ENCODE measurements at places on chromosomes 6 and 20.

DNA sequence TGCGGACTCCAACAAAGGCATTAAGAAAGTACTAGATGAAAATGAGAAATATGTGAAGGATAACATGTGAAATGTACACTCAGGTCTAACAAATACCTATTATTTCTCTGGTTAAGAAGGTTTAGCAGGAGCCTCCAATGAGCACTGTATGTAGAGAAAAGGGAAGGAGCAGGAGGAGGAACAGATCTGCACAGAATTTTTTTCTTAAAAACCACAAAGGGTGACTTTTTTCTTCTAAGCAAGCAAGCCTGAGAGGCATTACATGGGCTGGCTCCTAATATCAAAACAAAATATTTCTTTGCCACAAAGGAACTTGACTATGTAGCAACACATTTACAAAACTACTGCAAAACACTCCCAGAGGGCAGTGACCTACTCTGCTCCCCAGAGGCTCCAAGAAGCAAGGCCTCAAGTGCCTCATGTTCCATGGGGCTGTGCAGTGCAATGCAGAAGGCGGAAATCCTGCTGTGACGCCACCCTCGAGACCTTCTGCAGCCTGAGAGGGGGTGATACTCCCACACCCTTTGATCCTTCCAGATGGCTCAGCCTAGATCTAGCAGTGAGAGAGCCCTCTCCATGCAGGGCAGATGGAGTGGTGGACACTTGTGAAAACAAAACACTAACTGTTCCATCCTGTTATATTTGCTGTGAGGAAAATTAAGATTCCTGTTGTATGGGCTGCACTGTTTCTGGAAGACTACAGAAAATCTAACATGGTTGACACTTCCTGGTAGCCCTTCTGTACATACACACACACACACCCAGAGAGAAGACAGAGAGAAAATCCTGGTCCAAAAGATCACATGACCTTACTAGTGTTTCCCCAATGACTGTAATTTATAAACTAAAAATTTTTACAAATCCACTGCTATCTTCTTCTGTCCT, 36.0 kb upstream of the SMIM29 start:
- peaks cover 3% of the 10 kb centered on the region for H3K4me1 ChIP-seq
- no peak overlapping the region for H3K4me3 ChIP-seq
- H3K36me3 ChIP-seq = no peaks in the 10 kb centered on the region
- H3K27ac ChIP-seq = no peak overlapping the region

DNA sequence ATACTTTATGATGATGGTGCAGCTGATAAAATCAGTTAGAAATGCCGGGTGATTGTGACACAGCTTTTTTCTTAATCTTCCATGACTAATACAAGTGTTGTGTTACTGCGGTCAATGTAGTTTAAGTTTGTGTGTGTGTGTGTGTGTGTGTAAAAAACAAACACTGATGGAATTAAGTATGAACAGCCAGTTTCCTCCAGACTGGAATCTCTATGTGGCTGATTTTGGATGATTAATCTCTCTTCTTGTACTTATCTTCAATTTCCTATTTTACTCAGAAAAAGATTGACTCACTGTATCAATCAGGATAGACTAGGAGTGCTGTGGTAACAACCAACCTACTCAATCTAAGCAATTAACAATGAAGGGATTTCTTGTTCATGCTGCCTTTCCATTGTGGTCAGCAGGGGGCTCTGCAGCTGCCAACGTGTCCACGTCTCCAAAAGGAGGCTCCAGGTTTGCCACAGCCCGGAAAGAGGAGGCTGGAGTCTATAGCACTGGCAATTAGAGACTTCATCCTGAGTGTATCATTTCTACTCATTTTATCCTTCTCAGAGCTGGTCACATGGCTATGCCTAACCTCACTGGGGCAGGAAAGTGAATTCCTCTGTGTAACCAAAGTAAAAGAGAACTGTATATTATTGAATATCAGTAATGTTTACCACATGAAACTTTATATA, 107.7 kb downstream of the CD109 start:
- no peaks in the 10 kb centered on the region for H3K4me1 ChIP-seq
- no peak overlapping the region for H3K4me3 ChIP-seq
- H3K27ac ChIP-seq = no peak overlapping the region
- no peak for DNase-seq
- H3K27me3 ChIP-seq = no peaks in the 10 kb centered on the region

DNA sequence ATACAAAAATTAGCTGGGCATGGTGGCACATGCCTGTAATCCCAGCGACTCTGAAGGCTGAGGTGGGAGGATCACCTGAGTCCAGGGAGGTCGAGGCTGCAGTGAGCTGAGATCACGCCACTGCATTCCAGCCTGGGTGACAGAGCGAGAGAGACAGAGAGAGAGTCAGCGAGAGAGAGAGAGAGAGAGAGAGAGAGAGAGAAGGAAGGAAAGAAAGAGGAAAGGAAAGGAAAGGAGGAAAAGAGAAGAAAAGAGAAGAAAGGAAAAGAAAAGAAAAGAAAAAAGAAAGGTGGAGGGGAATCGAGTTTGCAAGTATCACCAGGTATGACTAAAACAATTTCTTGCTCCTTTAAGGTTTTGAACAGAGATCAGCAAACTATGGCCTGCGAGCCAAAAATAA, 152.3 kb downstream of the BTBD9 start:
- H3K4me3 ChIP-seq = no peak overlapping the region
- DNase-seq = no peak
- H3K36me3 ChIP-seq = no peaks in the 10 kb centered on the region
- H3K27ac ChIP-seq = no peak overlapping the region
- no peaks in the 10 kb centered on the region for H3K27me3 ChIP-seq

DNA sequence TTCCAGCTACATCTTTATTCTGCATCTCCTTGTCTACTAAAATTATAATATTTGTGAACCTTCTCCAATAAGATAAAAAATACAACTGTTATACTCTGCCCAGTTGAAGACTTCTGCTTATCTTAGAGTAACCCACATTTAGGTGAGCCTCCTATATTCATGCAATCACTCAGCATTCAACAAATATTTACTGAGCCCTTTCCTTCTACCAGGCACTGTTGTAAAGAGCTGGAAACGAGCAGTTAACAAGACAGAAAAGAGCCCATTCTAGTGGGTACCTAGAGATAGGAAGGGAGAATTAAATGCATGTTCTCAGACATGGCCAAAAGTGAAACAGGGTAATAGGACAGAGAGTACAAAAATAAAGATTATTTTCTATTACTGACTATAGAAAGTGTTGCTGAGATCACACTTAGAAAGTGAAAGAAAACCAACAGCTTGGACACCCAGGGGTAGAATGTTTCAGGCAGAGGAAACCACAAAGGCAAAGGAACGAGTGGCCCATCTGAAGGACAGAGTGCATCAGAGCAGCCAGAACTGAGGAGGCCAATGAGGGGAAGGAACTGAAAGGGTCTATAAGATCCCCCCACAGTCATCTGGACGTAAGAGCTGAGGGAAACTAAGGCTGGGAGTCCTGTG, 50.8 kb upstream of the SMLR1 start:
- no peak overlapping the region for H3K4me3 ChIP-seq
- peaks cover 4% of the 10 kb centered on the region for H3K4me1 ChIP-seq
- H3K36me3 ChIP-seq = no peaks in the 10 kb centered on the region
- H3K27ac ChIP-seq = no peak overlapping the region

- H3K4me3 ChIP-seq = no peak overlapping the region
- H3K36me3 ChIP-seq = no peaks in the 10 kb centered on the region
- no peak for DNase-seq
- H3K27me3 ChIP-seq = no peaks in the 10 kb centered on the region
These were observed 329.3 kb downstream of the NRN1 start for GRCh38 chr6:5677219-5678000.

DNA sequence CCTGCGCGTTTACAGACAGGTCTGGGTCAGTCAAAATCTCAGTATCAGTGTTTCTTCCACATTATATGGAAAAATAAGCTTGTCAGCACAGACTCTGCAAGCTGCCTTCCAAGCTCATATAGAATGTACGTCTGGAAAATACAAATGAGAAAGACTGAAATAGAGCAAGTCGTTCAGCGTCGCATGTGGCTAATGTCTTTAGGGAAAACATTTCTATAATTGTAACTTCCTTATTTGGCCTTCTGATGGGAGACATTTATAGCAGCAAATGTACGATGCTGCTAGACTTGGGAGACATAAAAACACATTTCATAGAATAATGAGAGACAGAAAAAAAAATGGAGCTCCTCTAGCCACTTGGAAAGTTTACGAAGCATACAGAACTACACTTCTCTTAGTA, 122.2 kb downstream of the KIF16B start:
- no peaks in the 10 kb centered on the region for H3K4me1 ChIP-seq
- DNase-seq = no peak
- H3K27me3 ChIP-seq = no peaks in the 10 kb centered on the region
- H3K36me3 ChIP-seq = no peaks in the 10 kb centered on the region
- H3K27ac ChIP-seq = no peak overlapping the region
- no peak overlapping the region for H3K4me3 ChIP-seq

DNA sequence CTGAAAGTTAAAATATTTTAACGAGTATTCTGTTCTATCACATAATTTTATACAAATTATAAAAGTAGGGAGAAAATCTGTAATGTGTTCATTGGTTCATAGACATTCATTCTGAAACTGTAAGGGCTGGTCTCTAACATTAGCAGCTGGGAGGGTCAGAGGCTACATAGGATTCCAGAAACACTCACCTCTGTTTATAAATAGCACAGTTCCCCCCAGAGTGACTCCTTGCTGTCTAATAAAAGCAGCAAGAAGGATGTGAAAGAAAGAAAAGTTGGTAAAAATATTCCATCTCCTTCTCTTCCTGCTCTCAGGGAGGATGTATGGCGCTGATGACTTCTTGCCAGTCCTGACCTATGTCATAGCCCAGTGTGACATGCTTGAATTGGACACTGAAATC, 25.3 kb upstream of the NAA20 start:
- H3K36me3 ChIP-seq = no peaks in the 10 kb centered on the region
- no peak overlapping the region for H3K27ac ChIP-seq
- no peak for DNase-seq
- no peaks in the 10 kb centered on the region for H3K4me1 ChIP-seq
- H3K4me3 ChIP-seq = no peak overlapping the region

DNA sequence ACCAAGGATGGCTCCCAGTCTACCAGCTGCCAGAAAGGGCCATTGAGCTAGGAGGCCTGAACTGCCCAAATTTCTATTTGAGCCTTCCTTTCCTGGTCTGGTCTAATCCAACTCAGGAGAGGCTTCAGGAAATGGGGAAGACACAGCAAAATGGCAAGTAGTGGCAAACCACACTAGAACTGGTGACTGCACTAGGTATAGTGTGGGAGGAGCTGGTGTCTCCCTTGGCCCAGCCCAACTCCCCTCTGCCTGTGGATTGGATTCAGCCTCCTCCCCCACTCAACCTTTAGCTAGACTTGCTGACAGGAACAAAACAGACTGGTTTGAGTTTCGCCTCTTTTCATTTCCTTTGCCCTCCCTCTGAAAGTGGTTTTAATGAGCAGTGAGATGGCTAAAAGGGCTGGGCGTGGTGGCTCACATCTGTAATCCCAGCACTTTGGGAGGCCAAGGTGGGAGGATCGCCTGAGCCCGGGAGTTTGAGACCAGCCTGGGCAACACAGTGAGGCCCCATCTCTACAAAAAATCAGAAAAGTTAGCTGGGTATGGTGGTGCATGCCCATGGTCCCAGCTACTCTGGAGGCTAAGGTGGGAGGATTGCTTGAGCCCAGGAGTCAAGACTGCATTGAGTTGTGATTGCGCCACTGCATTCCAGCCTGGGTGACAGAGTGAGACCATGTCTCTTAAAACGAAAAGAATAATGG, 17.5 kb downstream of the MRPS18A start:
- no peak for DNase-seq
- peaks cover 8% of the 10 kb centered on the region for H3K4me1 ChIP-seq
- H3K27me3 ChIP-seq = no peaks in the 10 kb centered on the region
- no peak overlapping the region for H3K27ac ChIP-seq
- H3K36me3 ChIP-seq = peaks cover 51% of the 10 kb centered on the region

DNA sequence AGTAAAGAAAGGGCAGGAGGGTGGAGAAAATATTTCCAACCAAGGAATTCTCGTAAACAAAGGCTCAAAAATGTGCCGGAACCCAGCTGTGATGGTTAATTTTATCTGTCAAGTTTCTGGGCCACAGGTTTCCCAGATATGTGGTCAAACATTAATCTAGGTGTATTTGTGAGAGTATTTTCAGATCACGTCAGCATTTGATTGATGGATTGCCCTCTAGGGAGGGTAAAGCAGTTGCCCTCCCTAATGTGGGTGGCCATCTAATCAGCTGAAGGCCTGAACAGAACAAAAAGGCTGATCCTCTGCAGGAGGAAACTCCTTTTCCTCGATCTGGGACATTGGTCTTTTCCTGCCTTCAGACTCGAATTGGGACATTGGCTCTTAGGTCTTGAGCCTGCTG, 298.7 kb upstream of the TCF21 start:
- no peak overlapping the region for H3K27ac ChIP-seq
- H3K36me3 ChIP-seq = no peaks in the 10 kb centered on the region
- no peak for DNase-seq
- H3K4me1 ChIP-seq = no peaks in the 10 kb centered on the region

DNA sequence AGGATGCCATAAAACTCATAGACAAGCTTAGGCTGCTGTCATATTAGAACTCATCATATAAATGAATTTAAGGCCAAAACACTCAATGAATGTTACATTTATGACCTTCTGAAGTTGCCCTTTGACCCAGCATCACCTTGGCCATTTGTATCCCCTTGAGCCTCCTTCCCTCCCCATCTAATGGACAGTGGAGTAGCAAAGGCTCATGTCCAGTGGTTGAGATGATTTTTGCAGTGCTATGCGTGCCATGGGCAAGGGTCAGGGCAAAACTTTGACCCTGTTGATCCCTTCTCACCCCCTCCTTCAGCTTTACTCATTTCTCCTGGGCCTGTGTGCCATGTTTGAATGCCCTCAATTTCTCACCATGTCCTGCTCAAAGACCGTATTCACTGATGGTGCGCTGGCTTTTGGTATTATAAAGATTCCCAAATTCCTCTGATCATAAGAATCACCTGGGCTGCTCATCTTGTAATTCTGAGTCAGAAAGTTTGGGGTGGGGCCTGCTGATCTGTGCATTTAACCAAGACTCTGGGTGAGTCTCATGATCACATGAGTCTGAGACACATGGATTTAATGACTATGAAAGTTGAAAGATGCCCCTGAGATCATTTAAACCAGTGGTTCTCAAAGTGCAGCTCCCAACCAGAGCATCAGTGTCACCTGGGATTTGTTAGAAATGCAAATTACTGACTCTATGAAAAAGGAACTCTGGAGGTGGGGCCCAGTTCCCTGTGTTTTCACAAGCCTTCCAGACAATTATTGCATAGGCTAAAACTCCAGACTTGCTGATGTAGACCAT, 57.5 kb upstream of the IL20RA start:
- no peaks in the 10 kb centered on the region for H3K36me3 ChIP-seq
- H3K4me3 ChIP-seq = no peak overlapping the region
- no peaks in the 10 kb centered on the region for H3K27me3 ChIP-seq
- no peak for DNase-seq
- peaks cover 17% of the 10 kb centered on the region for H3K4me1 ChIP-seq

GRCh38 chr6:110520992-110521543, 44.7 kb upstream of the SLC22A16 start:
- no peaks in the 10 kb centered on the region for H3K27me3 ChIP-seq
- no peak overlapping the region for H3K4me3 ChIP-seq
- H3K36me3 ChIP-seq = no peaks in the 10 kb centered on the region
- no peak for DNase-seq
- no peaks in the 10 kb centered on the region for H3K4me1 ChIP-seq

Data from naive thymus-derived CD4-positive, alpha-beta T cell (primary cell).